ENCODE measurements at places on chromosomes 6 and 20. TPM values are rescaled to one million over a fixed set of nuclear protein-coding genes. Genes with fewer than 3 reads are reported as not detected.

- DNase-seq, result peak; percentile 47
Measured at GRCh38 chr6:22716721-22717120, 147.4 kb downstream of the HDGFL1 start.

DNA sequence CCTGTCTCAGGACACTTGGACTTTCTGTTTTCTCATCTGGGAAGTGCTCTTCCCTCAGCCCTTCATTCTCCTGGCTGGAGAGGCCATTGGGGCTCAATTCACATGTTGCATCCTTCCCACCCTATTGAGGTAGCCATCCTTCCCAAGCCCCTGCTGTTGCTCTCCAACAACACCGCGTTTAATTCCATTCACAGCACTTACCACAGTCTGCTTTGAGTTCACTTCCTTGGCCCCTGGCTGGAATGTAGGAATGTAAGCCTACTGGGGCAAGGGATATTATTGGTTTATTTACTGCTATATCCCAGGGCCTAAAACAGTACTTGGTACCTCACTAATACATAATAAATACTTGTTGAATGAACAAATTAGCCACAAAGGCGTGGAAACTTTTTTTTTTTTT is 6.7 kb upstream of the GFOD1 start:
- no peak for DNase-seq

DNA sequence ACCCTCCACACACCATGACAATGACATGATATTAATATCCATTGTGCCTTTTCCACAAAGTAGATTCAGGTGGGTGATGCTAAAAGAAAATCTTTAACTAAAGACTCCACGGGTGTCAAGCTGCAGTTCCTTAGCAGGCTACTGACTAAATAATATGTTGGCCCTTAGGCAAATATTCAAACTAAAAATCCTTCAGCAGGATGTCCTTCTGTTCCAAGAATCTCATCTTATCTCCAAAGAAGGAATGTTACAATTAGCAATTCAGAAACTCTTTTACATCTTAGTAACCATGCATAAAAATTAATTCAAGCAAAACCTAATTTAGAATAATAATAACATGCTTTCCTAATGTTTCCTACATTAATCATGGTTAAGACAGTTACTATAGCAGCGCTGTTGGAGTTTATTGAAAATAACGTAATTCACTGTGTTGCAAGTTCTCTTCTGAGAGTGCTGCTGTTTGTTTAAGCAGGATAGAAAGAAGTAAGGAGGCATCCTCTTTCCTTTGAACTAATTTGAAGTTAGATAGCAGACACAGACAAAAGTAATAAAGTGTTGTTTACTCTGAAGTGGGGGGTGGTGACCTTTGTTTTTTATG is 414.8 kb upstream of the CDH4 start:
- DNase-seq, result no peak

- DNase-seq, result no peak
Measured at GRCh38 chr20:7411075-7411474, 529.2 kb downstream of the HAO1 start.

DNA sequence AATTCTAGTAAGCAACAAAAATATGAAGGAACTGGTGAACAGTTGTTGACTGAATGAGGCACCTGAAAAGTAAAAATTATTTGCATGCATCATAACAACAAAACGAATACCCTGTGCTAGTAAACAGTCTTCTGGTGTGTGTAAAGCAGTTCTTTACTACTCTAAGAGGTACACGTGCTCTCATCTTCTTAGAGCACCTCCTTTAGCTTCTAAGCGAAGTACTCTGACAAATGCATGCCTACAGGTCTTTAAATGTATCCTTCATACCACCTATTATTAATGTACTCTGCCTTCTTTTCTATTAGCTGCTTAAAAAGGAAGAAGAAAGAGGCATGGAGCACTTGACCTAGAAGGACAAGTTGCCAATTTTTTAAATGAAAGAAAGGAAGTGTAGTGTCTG is 32.2 kb upstream of the MYB start:
- no peak for DNase-seq

BYSL gene
- 42.6 TPM for total RNA-seq

DNA sequence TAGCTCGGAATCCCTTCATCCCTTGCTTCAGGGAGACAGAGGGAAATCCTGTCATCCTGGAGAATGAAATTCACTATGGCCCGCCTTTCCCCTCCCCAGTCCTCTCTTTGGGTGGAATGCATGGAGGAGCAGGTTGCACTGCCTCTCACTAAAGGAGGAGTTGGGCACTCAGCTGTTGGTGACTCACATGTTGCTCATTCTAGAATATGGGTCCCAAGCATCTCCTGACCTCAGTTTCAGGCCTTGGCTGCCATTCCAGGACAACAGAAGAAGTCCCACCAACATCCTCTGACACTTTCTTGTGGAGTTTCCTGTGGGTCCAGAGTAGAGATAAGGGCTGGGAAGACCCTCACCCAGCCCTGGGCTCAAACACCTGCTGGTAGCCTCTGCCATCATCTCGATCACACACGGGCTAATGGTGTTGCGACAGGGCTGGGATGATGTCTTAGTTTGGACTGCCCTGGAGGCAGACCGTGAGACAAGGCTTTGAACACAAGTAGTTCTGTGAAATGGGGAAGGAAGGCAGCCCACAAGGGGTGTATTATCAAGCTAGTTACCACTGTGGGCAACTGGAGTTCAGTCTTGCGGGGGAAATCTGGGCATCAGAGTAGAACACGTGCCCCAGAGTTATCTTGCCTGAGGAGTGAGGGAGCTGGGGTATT is 52.4 kb upstream of the RNF24 start:
- no peak for DNase-seq

- DNase-seq, result no peak
Measured at GRCh38 chr20:13878566-13878965, 93.7 kb downstream of the NDUFAF5 start.

SIRPA gene
- 31.6 TPM for total RNA-seq

GRIK2 gene
- total RNA-seq, result 0.29 TPM

SNX21 gene
- 14.1 TPM for total RNA-seq

KIF13A gene
- 13.8 TPM for total RNA-seq

DNA sequence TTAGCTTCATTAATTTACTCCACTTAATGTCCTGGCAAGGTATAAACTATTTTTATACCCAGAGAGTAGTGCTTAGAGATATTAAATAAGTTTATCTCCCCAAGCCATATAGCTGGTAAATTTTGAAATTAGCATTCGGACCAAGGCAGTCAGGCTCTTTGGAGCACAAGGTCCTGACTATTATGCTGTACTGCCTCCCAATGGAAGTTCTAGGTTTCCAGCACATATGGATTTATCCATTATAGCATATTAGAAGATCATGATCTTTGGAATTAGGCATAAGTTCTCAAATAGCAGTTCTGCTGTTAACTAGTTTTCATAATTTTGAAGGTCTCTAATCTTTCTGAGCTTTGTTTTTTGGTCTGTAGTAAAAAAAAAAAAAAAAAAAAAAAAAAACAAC is 835.3 kb upstream of the EPHA7 start:
- no peak for DNase-seq

DNA sequence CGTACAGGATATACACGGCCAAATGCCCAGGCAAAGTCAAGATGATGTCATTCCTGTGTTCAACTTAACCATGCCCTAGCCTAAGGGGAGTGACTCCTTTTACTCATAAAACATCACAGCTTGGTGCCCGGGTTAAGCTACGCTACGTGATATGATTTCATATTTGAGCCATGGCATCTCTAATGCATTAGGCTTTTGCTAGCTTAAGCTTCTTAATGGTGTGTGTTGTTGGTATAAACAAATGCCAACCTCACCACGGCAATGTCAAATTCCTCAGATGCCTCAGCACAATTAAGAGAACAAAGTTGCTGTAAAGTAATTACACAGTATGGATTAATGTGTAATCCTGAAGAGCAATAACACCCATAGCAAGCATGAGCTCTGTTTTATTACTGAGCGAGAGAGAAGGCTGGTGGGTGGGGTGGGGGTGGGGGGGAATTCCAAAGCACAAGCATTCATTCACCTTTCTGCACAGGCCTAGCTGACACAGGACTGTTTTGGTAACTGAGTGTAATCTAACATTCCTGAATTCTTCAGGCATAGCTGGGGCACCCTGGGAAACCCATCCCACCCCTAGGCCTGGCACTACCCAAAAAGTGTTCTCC is 44.7 kb upstream of the CNKSR3 start:
- peak; percentile 40 for DNase-seq

GRCh38 chr6:9801249-9801754 is 613.6 kb downstream of the TFAP2A start:
- DNase-seq, result no peak

ARMH2 gene
- not detected for total RNA-seq

PTP4A1 gene
- total RNA-seq, result 129 TPM

GRCh38 chr6:150323205-150323604 is 45.6 kb upstream of the IYD start:
- no peak for DNase-seq

CLPSL1 gene
- total RNA-seq, result not detected

GRCh38 chr20:3446779-3447178 is 24.0 kb upstream of the ATRN start:
- DNase-seq, result no peak

SNRPB gene
- 533 TPM for total RNA-seq

HDGFL1 gene
- total RNA-seq, result not detected

CALHM6 gene
- total RNA-seq, result not detected

GRCh38 chr6:97669191-97670031 is 386.4 kb upstream of the MMS22L start:
- no peak for DNase-seq

DNA sequence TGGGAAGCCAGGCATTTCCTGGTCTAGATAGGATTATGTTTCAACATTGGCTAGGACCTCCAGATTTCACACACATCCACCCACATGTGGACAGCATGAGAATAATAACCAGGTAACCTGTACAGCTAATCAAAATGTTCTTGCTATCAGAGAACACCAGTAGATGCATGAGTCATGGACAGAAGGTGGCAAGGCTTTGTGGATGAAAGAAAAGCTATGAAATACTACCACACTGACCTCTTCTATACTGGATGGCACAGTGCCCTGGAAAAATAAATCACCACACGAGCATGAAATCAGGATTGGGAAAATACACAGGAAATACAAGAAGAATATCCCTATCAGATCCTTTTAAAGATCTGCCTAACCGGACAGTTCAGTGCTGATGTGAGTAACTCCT is 113.0 kb downstream of the GMDS start:
- DNase-seq, result no peak

GRCh38 chr6:105482921-105483320 is 80.0 kb upstream of the PREP start:
- no peak for DNase-seq

PLEKHG1 gene
- 35.0 TPM for total RNA-seq

GRCh38 chr20:2873747-2874041 is 413 bp downstream of the PTPRA start:
- DNase-seq, result no peak

GRCh38 chr6:170192905-170193304 is 98.0 kb downstream of the DLL1 start:
- DNase-seq, result no peak

- DNase-seq, result no peak
Measured at GRCh38 chr20:6966721-6967120, 199.2 kb downstream of the BMP2 start.

GRCh38 chr6:169787797-169788196 is 36.4 kb downstream of the ERMARD start:
- no peak for DNase-seq

ESF1 gene
- 21.3 TPM for total RNA-seq

DNA sequence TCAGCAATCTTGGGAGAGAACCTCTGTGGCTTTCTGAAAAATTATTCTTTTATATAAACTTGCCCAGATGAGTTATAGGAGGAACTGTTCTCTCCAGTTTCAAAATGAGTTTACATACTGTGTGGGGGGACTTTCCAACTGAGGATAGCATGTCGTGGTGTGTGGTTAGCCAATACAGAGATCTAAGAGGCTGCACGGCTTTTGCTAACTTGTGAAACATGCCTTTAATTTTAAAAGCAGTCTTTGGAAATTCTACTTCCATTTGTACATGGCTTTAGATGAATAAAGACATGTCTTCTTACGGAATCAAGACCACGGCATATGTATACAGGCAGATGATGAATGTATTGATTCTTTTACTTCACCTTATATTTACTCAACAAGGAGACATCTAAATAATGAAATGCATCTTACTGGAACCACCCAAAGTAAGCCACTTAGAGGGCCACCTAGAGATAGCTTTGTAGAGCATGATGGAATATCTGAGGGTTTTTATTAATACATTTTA is 39.8 kb downstream of the HIVEP1 start:
- no peak for DNase-seq

DNA sequence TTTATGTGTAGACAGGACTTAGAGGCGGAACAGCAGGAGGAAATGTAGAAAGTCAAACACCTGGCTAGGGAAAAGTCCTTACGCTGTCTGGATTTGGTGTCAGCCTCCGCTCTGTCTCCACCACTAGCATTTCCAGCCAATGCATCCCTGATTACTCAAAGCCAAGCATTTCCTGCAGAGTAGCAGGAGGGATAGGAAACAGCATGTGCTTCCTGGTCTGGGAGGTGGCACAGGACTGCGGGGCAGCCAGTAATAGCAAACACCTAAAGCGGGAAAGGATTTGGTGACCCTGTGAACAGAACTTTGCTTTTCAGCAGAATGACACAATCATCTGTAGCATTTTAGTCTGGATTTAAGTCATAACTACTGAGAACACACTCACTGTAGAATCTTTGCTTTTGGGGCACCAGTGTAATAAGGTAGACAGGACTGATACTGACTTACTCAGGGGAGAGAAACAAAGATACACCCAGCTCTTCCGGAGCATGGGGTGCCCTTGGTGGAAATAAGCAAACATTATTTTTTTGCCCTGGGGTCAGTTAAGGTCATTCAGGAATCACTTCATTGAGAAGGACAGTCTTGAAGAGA is 133.3 kb upstream of the AHI1 start:
- DNase-seq, result no peak

GRCh38 chr6:111604259-111605099 is 1.2 kb downstream of the TRAF3IP2 start:
- no peak for DNase-seq

GRCh38 chr6:5099537-5099936 is 14.4 kb downstream of the PPP1R3G start:
- no peak for DNase-seq

DNA sequence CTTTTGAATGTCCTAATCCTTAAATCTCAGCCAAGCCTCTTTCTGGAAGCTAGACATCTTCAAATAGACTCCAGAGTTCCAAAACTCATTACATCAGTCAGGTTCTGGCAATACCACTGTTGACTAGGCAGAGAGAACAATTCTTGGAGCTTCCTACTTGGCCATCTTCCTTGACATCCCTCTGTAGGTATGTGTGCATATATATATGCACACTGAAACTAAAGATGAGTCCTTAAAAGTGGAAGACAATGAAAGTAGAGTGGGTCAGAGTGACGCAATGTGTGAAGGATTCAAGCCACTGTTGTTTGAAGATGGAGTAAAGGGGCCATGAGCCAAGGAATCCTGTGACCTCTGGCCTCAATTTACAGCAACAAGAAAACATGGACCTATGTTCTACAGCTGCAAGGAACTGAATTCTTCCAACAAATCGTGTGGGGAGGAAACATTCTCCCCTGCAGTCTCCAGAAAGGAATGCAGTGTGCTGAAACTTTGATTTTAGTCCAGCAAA is 18.7 kb upstream of the DUSP22 start:
- DNase-seq, result no peak

OXT gene
- total RNA-seq, result 1.9 TPM

DNA sequence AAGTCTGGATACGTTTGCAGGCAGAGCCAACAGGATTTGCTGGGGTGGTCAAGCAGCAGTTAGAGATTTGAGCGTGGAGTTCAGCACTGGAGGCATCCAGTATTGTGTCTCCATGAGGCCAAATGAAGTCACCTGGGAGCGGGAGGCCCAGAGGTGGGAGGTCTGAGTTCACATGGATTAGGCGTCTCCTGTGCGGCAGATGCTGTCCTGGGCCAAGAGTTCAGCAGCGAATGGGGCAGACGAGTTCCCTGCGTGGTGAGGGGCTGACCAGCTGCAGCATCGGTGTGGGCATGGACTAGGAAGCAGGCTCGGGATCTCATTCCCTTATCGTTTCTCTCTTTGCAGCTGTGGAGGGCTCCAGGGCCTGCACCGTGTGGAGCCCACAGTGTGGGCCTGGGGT is 66.2 kb downstream of the BCAS4 start:
- DNase-seq, result no peak
